ENCODE measurements at places on chromosomes 13 and 19.
A peak's percentile ranks its signal among the peaks of the same experiment; 100 is the strongest.

DNA sequence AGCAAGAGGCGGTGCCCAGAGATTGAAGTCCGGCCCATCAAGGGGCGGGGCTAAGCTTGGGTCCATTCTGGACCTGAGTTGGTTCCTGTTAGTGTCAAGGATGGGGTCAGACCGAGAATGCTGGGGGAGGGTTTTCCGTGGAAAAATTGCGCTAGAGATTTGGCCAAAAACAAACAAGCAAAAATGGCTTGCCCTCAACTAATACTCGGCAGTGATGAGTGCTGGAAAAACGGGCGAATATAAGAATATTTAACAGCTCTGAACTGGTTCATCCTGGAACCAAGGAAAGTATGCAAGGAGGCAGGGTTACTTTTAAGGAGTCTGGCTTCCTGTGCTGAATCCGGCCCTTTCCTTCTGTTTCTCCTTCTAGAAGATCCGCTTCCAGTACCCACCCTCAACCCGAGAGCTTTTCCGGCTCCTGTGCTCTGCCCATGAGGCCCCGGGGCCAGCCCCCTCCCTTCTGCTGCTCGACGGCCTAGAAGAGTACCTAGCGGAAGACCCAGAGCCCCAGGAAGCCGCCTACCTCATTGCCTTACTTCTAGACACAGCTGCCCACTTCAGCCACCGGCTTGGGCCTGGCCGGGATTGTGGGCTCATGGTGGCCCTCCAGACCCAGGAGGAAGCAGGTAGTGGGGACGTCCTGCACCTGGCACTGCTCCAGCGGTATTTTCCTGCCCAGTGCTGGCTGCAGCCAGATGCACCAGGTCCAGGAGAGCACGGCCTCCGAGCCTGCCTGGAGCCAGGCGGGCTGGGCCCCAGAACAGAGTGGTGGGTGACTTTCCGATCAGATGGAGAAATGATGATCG lies 880 bp downstream of the SWSAP1 start:
- DNase-seq = peak; percentile 78

DNA sequence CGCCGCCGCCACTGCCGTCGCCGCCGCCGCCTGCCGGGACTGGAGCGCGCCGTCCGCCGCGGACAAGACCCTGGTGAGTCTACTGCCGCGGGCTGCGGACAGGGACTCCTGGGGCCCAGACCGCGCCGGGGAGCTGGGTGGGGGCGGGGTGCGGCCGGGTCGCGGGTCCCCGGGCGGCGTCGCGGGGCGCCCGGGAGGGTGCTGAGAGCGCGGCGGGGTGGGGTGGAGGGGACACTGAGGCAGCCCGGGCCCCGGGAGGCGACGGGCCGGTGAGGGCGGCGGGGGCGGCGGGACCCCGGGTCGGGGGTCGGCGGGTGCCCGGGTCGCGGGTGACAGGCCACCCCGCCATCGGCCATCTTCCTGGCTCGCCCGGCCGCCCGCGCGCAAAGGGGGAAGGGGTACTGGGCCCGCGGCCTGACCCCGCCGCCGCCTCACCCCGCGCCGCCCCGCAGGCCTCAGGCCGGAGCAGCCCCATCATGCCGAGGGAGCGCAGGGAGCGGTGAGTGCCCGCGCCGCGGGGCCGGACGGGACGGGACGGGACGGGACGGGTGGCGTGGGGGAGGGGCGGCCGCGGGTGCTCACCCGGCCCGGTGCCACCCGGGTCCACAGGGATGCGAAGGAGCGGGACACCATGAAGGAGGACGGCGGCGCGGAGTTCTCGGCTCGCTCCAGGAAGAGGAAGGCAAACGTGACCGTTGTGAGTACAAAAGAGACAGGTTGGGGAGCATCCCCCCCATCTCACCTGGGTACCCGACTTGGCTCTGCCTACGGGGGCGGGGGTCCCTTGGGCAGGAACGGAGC lies 489 bp downstream of the CCNE1 start:
- peak; percentile 36 for DNase-seq

GRCh38 chr13:55566334-55566733 lies 1574.4 kb upstream of the PRR20A start:
- DNase-seq = no peak

- DNase-seq = no peak
These were observed 22.1 kb upstream of the WDR18 start for GRCh38 chr19:961866-962620.

- DNase-seq = no peak
These were observed 45.7 kb upstream of the TDRD3 start for GRCh38 chr13:60351326-60351725.

GRCh38 chr19:4157164-4157563 lies 3.7 kb downstream of the CREB3L3 start:
- no peak for DNase-seq

DNA sequence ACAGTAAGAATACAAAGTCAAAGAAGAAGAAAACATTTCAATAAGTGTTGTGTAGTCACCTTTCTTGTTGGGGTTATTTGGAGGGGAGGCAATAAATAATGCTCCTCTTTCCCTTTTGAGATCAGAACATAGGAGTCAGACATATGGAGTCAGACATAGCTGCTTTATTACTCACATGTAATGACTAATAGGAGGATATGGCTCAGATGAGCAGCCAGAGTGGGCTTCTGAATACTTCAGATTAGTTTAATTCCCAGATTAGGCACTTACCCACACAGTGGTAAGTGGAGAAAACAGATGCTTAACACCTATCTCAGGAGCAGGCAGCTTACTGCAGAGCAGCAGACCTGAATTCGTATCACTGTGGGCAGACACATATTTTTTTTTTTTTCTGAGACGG lies 31.7 kb upstream of the C1QTNF9B start:
- no peak for DNase-seq

GRCh38 chr19:10968527-10969135 lies 7.8 kb downstream of the SMARCA4 start:
- DNase-seq = no peak

All from activated T-cell treated with anti-CD3 and anti-CD28 coated beads, Interleukin-2, amount 50 U/mL, for 48 hours (primary cell).